ENCODE measurements at places on chromosomes 16 and 17.

DNA sequence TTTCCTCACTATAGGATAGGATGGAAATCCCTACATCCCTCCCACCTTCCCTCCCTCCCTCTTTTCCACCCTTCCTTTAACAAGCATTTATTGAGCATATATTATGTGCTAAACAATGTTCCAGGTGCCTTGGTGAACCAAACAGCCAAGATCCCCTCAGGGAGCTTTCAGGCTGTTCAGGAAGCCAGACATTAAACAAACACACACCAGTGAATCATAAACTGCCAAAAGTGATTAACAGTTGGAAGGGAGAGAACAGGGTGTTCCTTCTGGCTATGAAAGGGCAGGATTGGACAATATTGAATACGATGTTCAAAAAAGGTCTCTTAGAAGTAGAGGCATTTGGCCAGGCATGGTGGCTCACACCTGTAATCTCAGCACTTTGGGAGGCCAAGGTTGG, 22.8 kb upstream of the CNEP1R1 start:
- no peak for DNase-seq

- DNase-seq = no peak
These were observed 1.2 kb upstream of the SEPTIN1 start for GRCh38 chr16:30383521-30383920.

DNA sequence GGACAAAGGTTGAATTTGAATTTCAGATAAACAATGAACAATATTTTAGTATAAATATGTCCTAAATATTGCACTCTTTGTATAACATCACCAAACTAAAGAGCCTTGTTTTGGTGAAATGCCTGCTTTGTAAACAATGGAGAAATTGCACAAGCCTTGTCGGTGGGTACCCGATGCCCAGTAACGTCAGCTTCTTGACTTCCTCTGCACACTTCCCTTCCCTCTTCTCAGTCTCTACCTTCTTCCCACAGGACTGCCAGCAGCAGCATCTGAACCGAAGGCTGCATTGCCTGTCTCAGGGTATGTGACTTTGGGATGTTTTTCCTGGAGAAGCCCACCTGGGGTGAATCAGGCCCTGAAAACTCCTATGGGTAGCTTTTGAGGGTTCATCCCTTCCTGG, 113.9 kb downstream of the UTP18 start:
- no peak for DNase-seq

- DNase-seq = peak; percentile 81
These were observed 298.6 kb upstream of the PSMD7 start for GRCh38 chr16:73997971-73998370.

GRCh38 chr16:77386831-77387814, 47.7 kb downstream of the ADAMTS18 start:
- DNase-seq = no peak

- DNase-seq = peak; percentile 6
These were observed 7.2 kb downstream of the EFCAB5 start for GRCh38 chr17:29948448-29949215.

DNA sequence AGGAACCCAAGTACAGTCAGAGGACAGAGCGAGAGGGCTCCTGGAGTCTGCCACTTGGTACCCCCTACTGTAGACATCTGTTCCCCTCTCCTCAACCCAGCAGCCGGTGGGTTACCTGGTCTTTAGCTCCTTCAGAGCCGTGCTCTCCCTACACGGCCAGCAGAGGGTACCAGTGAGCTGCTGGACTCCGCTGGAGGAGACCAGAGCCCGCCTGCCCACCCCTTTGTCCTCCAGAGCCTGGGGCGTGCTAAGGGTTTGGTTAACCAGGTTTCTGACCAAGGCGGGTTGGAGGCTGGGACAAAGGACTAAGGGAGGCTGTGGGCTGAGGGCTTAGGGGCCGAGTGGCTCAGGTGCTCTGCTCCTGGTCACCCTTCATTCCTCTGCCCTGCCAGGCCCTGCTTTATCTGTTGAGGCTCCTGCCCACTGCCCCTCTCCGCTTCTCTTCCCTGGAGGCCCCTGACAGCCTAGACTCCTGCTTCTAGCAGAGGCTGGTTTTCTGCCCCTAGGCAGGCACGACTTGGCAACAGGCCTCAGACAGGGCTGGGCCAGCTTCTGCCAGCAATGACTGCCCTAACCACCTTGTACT, 2.7 kb upstream of the HSD11B2 start:
- DNase-seq = peak; percentile 84

DNA sequence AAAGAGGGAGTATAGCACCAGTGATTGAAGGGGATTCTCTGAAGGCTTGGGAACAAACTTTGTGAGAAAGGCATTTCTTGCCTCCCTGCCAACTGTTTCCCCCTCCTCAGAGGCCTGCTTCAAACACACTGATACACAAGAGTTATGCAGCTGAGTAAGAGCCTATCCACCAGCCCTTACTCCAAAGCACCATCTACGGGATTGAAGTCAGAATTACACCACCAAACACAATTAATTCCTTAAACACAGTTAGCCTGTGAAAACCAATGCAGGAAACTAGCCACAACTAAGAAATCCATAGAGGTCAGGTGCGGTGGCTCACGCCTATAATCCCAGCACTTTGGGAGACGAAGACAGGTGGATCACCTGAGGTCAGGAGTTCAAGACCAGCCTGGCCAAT, 138.3 kb downstream of the SHCBP1 start:
- DNase-seq = no peak

GRCh38 chr16:23327836-23328235, 25.7 kb downstream of the SCNN1B start:
- no peak for DNase-seq

DNA sequence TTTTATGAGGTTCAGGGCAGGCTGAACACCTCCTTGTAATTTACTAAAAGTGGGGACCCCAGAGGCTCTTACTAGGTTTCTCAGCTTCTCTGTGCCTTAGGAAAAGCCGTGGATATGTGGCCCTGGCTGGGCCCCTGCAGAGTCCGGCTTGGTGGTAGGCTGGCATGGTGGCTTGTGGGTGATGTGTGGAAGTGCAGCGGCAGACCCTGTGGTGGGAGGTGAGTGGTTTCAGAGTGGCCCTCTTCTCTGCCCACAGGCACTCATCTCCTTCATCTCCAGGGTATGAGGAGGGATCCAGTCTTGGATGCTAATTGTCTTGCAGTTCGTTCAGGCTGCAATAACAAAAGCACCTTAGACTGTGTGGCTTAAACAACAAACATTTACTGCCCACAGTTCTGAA, 58.9 kb downstream of the ASIC2 start:
- no peak for DNase-seq

GRCh38 chr17:8345951-8346665, 6.5 kb downstream of the ODF4 start:
- DNase-seq = no peak

DNA sequence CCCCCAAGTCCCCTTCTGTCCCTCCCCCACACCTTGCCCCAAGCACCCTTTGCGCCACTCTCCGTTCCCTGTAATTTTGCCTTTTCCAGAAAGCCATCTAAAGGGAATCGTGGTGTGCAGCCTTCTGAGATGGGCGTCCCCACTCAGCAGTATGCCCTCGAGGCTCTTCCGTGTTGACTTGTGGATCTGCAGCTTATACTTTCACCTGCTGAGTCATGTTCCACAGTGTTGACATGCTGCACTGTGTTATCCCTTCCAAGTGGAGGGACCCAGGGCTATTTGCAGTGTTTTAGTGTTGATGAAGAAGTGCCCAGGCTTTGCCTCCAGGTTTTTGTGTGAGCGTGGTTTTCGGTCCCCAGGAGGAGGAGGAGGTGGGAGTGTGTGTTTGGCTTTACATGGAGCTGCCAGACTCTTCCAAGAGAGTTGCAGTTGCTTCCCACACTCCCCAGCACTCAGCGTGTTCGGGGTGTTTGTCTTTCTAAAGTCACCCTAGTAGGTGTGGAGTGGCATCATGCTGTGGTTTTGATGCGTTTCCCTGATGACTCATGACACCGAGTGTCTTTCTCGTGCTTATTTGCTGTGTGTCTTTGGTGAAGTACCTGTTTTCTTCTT, 32.1 kb upstream of the JPT2 start:
- peak; percentile 3 for DNase-seq

DNA sequence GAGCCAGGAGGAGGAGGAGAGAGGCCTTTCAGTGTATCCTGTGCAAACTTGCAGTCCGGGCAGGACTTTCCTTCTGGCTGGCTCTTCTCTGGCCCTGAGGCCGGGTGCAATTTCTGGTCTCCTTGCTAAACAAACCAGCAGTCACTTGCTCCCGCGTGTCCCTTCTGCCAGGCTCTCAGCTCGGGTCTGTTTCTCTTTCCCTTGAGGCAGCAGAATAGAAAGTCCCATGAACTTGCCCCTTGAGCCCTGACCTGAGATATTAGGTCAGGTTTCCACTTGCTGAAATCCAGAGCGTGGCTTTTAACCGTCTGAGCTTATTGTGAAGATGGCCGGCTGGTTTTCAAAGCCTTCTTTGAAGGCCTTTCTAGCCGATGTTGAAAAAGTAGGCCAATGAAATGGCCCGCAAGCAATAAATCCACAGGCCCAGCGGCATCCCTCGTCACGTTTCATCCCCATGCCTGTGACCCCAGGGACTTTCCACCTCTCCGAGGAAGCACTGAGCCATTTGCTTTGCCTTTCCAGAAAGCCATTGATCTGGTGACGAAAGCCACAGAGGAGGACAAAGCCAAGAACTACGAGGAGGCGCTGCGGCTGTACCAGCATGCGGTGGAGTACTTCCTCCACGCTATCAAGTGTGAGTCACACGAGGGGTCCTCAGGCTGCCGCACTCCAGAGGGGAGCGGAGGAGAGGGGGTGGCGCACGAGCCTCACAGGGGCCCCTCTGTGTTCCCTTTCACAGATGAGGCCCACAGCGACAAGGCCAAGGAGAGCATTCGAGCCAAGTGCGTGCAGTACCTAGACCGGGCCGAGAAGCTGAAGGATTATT, 4.5 kb downstream of the VPS4A start:
- no peak for DNase-seq

- DNase-seq = no peak
These were observed 2.7 kb downstream of the RNF43 start for GRCh38 chr17:58414596-58414997.

GRCh38 chr17:36849871-36850348, 87.4 kb upstream of the LHX1 start:
- peak; percentile 31 for DNase-seq
